ENCODE measurements at places on chromosomes 5 and 9. TPM values are rescaled to one million over a fixed set of nuclear protein-coding genes. Genes with fewer than 3 reads are reported as not detected.

The ABHD17B gene
- total RNA-seq, result 10.5 TPM

The PCDHA5 gene
- total RNA-seq, result 0.22 TPM

The MRPL22 gene
- 123 TPM for total RNA-seq

The NME5 gene
- not detected for total RNA-seq

The OR1K1 gene
- not detected for total RNA-seq

The TSLP gene
- total RNA-seq, result 5.1 TPM

The CDH9 gene
- total RNA-seq, result not detected

DNA sequence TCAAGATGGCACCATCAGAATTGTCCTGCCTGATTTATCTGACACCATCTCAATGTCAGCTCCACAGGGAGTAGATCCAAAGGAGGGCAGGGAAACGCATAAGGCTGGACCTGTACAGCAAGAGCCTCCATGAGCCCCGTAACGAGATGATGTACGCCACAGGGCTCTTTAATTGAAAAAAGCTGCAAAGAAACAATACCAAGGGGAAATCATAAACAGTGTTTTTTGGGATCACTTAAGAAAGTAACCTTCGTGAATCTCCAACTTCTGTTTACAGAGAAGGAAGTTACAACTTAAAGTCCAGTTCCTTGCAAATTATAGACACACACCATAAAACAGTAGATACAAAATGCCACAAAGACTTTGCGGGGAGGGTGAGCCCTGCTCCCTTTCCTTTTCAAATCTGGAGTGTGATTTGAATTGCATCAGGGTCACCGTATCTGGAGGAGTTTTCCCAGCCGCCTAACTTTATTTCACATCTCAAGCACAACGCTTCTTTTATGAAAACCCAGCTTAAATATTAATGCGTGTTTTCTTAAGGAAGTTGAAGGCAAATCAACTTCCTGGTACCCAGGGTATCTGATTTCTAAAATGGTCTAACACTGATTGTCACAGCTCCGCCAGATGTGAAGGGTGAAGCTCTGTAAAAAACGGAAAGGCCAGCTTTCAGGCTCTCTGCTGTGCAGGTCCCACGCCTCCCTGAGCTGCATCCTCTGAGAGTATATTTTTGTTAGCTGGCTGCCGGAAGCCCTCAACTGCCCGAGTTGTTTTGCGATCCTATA is 88.9 kb downstream of the EBF1 start:
- no peak for DNase-seq

GRCh38 chr5:120152472-120152871 is 311.6 kb upstream of the PRR16 start:
- peak; percentile 77 for DNase-seq

DNA sequence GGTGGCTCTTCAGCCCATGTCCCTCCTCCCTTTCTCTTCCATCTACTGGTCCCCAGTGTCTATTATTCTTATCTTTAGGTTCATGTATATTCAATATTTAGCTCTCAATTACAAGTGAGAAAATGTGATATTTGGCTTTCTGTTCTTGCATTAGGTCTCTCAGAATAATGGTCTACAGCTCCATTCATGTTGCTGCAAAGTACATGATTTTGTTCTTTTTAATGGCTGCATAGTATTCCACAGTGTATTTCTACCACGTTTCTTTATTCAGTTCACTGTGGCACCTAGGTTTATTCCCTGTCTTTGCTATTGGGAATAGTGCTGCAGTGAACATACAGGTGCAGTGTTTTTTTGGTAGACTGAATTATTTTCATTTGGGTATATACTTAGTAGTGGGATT is 1308.8 kb downstream of the EFNA5 start:
- no peak for DNase-seq

- DNase-seq, result peak; percentile 34
Observed at GRCh38 chr5:180495292-180495691, 1.1 kb downstream of the CNOT6 start.

DNA sequence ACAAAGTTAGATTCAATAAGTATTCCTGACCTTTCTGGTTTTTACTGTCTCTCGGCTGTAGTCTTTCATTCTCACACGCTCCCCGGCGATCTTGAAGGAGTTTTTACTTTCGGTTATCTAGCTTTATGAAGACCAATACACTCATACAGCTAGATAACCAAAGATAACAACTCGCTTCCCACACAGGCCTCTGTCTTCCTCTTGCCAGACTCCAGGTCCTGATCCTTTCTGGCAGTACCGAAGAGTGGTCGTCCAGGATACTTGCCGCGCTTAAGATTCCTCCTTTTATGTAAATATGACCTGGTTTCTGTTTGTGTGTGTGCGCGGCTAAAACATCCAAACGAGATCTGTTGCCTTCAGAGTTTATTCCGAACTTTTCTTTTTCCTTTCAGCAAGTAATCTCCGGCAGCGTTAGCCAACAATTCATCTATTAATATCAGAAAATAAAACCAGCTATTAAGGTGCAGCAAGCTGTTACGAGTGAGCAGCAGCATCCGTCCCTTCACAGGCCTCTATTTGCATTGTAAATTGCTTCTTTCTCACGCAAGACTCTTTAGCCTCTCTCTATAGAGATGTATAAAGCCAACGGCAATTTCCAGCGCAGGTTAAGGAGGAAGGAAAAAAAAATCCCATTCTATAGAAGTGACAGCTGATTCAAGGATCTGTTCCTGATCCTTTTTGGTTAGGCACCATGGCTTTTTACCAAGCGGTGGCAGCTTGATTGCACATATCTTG is 216.1 kb downstream of the MEF2C start:
- DNase-seq, result no peak

GRCh38 chr5:54645882-54646355 is 128.4 kb downstream of the SNX18 start:
- peak; percentile 8 for DNase-seq

GRCh38 chr9:16521868-16522411 is 348.5 kb downstream of the BNC2 start:
- DNase-seq, result peak; percentile 30

- no peak for DNase-seq
Observed at GRCh38 chr5:154466671-154467070, 11.4 kb downstream of the HAND1 start.

DNA sequence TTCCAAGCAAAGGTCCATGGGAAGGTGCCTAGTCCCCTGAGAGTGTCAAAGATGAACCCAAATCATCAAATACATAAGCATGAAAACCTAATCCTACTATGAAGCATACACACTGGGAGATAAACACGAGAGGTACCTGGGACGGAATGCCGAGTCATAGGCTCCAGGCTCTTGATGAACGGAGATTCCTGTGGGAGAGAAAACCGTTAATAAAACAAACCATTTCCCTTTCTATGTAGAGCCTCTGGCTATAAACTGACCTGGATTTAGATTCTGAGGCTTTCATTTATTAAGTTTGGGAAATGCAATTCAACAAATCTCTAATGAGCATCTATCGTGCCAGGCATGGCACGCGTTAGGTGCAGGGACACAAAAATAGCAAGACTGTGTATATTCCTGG is 206.4 kb upstream of the IL12B start:
- DNase-seq, result no peak

DNA sequence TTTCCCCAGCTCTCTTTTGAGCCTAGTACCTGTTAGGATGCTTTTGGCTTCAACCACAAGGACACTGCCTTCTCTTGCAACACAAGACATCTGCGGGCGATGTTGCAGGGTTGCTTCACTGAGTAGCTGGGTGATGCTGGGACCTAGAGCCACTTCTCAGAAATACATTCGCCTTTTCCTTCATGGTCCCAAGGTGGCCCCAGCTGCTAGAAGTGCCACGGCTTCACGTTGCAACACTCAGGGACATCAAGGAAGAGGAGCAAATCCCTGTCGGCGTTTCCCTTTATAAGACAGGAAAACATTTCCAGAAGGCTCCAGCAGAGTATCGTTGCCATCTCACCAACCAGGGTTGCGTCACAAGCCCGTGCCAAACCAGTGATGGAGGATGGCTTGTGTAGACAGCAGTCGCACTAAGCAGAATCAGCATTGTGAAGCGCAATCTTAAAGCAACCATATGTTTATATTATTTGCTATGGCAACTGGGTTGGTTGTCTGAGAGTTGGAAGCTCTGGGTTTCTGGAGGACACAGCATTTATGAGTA is 62.7 kb downstream of the ANKRD33B start:
- DNase-seq, result no peak

- no peak for DNase-seq
Observed at GRCh38 chr9:15944341-15944740, 391.5 kb downstream of the CCDC171 start.

- no peak for DNase-seq
Observed at GRCh38 chr5:52204310-52204709, 583.4 kb upstream of the ITGA1 start.

DNA sequence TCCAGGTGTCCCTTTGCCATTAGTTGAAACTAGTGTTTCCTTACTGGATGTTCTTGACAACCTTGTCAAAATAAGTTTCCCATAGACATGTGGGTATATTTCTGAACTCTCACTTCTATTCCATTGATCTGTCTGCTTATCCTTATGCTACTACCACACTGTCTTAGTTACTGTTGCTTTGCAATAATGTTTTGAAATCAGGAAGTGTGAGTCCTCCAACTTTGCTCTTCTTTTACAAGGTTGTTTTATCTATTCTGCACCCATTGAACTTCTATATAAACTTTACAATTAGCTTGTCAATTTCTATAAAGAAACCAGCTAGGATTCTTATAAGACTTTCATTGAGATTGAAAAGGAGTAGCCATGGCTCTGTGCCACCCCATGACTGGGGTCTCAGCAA is 24.3 kb downstream of the CD14 start:
- no peak for DNase-seq

DNA sequence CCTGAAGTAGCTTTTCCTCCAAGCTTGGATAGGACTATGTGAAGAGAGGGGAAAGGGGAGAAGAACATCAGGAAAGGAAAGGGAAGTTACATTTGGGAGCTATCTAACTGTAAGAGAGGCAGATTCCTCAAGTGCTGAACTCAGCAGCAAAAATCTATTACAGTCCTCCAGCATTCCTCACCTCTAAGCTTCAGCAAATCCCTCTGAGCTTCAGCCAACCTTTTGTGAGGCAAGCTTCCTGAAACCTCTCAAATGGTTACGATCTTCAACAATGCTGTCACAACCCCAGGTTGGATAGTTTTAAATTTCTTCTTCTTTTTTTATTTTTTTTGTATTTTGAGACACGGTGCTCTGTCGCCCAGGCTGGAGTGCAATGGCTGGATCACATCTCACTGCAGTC is 2.5 kb upstream of the RNF38 start:
- DNase-seq, result no peak

DNA sequence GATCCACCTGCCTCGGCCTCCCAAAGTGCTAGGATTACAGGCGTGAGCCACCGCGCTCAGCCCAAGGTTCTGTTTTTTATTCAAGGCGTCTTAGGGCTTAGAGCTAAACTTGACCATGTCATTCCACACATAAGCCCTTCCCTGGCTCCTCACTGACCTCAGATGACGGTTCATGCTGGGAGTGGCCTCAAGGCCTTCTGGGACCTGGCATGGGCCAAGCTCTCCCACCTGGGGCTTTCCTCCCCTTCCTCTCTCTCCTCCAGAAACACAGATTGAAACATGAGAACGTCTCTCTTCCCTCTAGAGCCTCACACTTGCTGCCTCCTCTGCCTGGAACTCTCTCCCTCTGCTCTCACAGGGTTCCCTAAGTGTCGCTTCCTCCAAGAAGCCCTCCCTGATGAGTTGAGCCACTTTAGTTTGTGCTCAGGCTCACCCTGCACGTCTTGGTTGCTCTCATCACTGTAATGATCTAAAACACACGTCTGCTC is 155.6 kb upstream of the IER5L start:
- peak; percentile 94 for DNase-seq

DNA sequence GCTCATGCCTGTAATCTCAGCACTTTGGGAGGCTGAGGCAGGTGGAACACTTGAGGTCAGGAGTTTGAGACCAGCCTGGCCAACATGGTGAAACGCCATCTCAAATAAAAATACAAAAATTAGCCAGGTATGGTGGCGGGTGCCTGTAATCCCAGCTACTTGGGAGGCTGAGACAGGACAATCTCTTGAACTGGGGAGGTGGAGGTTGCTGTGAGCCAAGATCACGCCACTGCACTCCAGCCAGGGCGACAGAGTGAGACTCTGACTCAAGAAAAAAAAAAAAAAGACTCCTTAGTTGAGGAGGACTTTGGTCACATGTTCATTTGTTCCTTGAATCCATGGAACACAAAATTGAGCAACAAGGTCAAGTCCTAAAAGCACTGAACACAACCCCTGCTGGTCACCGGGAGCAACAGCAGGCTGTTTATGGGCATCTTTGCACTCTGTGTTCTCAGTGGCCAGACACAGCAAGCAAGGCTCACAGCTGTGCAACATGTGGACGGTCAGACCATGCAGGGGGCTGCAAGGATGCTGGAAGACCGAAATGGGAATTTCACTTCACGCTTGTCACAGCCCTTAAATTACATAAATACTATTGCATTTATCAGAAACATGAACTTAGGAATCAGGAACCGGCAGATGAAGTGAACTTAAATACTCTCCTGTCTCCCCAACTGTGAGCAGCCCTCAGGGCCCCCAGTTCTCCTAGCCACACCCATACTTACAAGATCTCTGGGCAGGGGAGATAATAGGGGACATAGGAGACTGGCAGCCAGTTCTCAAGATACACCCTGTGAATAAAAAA is 2.8 kb downstream of the GBGT1 start:
- DNase-seq, result peak; percentile 86

DNA sequence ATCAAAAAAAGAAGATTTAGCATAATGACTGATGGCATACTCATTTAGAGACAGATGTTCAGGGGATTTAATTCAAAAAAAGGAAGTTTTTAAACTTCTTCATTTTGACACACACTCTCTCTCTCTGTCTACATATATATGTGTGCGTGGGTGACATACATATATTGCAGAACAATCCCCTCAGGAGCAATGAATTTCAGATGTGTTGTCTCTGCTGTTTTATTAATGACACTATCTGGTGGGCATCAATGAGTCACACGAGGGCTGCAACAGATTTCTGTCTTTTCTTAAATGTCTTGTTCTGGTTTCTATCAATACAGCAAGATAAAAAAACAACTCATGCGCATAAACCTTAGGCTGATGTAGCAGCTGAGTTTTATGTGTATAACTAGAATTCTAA is 123.5 kb upstream of the SLCO6A1 start:
- DNase-seq, result no peak

GRCh38 chr5:77400645-77401044 is 91.5 kb downstream of the WDR41 start:
- no peak for DNase-seq
